Globus pallidus (tissue), 1 donor: ENCODE measurements at places on chromosomes 7 and 10.

DNA sequence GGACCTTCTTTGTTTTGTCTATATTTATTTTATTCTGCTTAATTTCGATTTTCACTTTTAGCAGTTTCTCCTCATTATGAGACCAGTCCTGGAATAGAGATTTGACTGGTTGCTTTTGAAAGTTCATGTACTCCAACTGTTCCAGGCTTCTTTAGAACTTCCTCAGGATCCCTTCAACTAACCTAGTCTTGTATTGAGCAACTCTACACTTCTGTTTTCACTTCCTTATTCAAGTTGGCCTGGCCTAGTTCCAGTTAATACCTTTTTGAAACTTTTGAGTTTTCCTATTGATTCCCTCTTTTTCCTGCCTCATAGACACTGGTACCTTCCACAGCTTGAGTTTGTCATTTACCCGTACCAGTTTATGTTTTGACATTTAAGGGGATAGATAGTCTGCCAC is 421.7 kb downstream of the ATRNL1 start:
- DNase-seq = no peak

GRCh38 chr7:35714862-35715261 is 19.9 kb upstream of the HERPUD2 start:
- DNase-seq = peak; percentile 84

- peak; percentile 79 for DNase-seq
Observed at GRCh38 chr10:3406556-3406955, 234.0 kb upstream of the PITRM1 start.

GRCh38 chr7:139675127-139676125 is 102.4 kb downstream of the HIPK2 start:
- DNase-seq = no peak
